ENCODE measurements at places on chromosomes 5 and 9.

DNA sequence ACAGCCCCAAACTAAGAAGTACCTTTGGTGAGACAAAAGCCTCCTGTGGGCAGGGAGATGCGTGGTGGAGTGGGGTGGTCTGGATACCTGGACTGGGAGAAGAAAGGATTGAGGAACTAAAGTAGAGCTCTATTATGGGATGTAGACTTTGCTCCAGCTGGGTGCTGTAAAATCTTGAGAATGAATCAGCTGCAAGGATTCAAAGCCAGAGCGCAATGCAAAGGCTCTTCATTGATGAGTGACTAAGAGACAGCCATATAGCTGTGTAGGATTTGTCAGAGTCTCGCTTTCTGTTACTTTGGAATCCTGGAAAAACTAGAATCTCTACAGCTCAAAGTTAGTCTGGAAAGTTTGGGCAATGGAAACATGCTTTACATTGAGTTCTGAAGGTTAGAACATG lies 159.9 kb downstream of the TAF11L14 start:
- DNase-seq: no peak

DNA sequence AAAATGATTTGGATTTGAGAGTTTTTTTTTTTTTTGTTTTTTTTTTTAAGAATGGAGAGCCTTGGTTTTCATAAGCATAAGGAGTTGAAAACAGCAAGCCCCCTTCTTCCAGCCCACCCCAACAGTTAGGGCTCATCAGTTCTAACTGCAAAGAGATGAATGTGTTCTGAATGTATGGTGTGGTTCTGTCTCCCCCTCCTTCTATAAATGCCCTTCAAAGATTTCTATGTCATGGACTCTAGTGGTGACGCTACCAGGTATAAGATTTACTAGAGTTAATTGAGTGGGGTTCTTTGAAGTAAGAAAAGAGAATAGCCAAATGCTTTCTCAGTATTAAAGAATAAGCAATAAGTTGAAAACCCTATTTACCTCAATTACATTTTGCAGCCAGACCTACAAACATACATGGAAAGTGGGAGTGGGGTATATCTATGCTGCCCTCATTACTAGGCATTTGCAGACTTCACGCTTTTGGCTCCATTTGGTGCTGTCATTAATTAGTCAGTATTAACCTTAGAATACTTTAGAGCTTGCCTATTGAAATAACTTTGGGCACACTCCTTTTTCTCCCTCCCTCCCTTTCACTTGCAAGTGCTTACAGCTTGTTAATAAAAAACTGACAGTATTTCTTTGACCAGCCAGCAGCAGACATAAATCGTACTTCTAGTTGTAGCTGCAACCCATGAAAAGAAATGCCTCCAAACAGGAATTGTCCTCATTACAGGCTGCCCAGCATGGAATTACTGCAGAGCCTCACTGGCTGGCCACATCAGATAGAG lies 667.2 kb upstream of the ZNF608 start:
- DNase-seq: no peak

DNA sequence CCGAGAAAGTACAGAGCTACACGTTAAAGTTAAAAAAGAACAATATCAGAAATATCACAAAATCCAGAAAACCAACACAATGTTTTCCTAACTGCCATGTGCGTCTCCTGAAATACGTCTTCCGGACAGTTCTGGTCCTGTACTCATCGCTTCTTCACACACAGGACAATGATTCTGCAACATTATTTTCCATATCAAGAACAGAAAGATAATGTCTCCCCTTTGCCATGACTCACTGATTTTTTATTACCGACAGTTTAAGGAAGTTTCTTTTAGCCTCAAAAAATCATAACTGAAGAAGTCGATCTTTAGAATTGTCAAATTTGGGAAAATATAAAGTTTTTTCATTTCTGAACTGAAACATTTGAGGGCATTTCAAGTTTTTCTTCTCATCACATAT lies 2.5 kb downstream of the TBC1D9B start:
- DNase-seq: no peak

DNA sequence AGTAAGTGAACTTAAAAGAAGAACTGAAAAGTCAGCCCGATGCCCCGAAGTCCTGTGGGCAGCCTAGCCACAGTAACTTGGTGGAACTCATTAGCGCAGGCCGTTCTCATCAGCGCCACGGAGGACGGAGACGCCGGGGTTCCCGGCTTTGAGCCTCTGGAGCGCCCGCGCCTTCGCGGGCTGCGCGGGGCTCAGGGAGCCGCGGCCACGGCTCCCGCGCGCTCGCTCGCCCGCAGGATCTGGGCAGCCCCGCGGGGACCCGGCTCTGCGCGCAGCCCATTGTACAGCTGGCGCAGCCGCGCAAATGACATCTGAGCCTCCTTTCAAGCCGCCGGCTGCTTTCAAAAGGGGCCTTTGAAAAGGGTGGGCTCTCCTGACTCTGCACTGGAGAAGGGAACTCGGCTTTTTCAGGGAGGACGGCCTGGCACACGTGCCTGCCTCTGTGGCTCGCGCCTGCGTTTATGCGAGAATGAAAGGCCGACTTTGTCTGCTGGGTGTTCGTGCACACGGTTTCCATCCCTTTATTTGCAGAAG lies 40.7 kb downstream of the TLR4 start:
- no peak for DNase-seq

GRCh38 chr5:91212714-91213092 lies 170.4 kb downstream of the ARRDC3 start:
- DNase-seq: peak; percentile 81

DNA sequence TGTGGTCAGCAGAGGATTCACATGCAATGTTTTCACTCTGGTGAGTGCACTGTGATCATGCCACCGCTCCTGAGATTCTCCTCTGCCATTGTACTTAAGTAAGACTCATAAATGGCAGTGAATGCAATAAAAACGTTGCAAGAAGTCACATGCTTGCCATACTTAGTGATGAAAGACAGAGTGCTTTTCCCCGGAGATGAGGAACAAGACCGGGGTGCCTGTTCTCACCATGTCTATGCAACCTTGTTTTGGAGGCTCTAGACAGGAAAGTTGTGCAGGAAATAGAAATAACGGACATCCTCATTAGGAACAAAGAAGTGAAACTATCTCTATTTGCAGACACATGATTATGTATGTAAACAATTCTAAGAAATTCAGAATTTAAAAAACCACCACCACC lies 84.7 kb upstream of the IRX2 start:
- DNase-seq: no peak

- peak; percentile 77 for DNase-seq
Measured at GRCh38 chr9:113484258-113484730, 20.8 kb downstream of the RGS3 start.

GRCh38 chr5:35857606-35858205 lies 1.0 kb downstream of the IL7R start:
- DNase-seq: no peak

GRCh38 chr9:30967476-30967875 lies 1417.0 kb upstream of the ACO1 start:
- DNase-seq: no peak

DNA sequence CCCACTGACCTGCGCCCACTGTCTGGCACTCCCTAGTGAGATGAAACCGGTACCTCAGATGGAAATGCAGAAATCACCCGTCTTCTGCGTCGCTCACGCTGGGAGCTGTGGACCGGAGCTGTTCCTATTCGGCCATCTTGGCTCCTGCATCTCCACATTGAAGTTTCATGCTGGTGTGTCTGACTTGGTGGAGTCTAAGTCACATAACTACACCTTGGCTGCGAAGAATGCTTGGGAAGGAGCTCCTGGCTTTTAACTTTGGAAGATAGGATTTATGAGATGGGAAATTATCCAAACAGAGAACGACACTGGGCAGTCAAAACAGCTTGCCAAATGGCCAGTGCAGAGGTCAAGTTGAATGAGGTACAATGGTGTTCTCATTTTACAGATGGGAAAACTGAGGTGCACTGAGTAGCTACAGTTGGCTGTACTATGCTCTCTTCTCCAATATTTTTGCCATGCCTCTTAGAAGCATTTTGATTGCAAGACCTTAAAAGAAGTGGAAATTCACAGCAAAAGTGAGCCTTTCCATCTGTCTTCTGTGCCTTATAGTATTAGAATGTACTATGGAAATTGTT lies 36.7 kb downstream of the CCDC192 start:
- no peak for DNase-seq

- no peak for DNase-seq
Measured at GRCh38 chr5:53333160-53333559, 147.3 kb upstream of the FST start.

GRCh38 chr9:101586651-101587050 lies 8.1 kb downstream of the PPP3R2 start:
- no peak for DNase-seq

DNA sequence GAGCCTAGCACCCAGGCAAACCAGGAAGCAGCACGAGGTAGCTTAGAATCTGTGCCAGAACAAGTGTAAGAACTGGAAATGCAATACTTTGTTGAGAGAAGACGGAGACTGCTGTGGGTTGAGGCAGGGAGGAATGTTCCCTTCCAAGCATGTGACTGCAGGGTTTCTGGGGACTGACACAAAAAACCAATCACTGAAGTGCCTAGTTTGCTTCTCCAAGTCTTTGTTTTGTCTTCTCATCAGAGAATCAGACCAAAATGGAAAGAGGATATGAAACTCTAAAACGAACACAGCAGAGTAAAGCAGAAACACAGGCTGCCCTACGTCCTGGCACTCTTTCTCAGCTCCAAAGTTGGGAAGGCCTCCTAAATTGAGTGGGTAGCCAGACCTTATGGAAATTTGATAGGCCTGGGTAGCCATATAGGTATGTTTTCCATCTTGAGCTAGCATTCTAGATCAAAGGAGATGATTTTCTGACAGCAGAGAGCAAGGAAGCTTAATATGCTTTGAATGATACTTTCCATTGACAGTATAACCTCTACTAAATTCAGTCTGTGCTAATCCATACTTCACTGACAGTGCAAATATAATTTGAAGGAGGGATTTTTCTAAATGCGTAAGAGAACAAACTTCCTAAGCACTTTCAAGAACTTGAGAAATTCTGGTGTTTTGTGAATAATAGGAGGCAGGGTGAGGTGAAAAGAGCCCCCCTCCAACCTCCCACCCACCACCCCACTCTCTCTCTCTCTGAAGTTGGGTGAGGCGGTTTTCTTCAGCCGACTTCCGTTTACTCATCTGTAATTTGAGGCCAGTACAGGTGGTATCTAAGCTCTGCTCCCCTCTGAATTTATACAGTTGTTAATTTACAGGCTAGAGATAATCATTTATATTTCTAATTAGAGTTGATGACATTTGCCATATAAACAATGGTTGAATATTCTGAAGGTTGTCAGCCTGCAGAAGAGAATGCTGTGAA lies 5.5 kb downstream of the ADRB2 start:
- no peak for DNase-seq

All from suprapubic skin (tissue), 4 donors.